A549 treated with AZD2906 at 1 μM for 4 hours (cell line): ENCODE measurements at places on chromosomes 4 and X. TPM values are rescaled to one million over a fixed set of nuclear protein-coding genes. Genes with fewer than 3 reads are reported as not detected.

Gene SUPT20HL2
- total RNA-seq: not detected in 5 replicates

Gene PAGE1
- total RNA-seq: 0.26 to 0.29 TPM in 2 of 5 replicates, not detected in the others

Gene XK
- total RNA-seq: 0.29 to 0.45 TPM (median 0.40 TPM) in 5 replicates

Gene USP53
- total RNA-seq: 7.0 to 11.8 TPM (median 9.1 TPM) in 5 replicates

Gene TLR3
- total RNA-seq: 0.15 to 0.50 TPM (median 0.32 TPM) in 5 replicates
